ENCODE measurements at places on chromosomes 1 and 21. TPM values are rescaled to one million over a fixed set of nuclear protein-coding genes. Genes with fewer than 3 reads are reported as not detected.

DNA sequence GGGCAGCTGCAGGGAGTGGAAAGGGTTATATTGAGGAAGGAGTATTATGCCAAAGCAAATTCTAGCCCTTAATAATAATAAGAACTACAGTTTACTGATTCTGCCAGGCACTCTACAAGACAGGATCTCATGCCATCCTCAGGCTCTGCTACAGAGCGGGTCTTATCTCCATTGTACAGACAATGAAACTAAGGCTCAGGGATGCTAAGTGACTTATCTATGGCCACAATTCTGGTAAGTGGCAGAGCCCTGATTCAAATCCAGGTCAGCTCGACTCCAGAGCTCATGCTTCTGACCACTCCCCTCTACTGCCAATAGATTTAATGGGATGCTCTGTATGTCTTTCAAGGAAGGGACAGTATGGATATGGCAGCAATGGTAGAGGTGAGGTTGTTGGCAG is 146.1 kb upstream of the CD34 start:
- H3K27ac ChIP-seq, result no peak overlapping the region
- no peaks in the 10 kb centered on the region for H3K36me3 ChIP-seq
- no peak for DNase-seq
- H3K4me3 ChIP-seq, result no peak overlapping the region

GRCh38 chr1:218363141-218363540 is 18.0 kb downstream of the TGFB2 start:
- no peaks in the 10 kb centered on the region for H3K27me3 ChIP-seq
- H3K36me3 ChIP-seq, result no peaks in the 10 kb centered on the region
- no peak for DNase-seq
- H3K4me1 ChIP-seq, result no peaks in the 10 kb centered on the region

GRCh38 chr21:34545079-34545884 is 33.3 kb upstream of the KCNE1 start:
- H3K4me3 ChIP-seq, result no peak overlapping the region
- no peaks in the 10 kb centered on the region for H3K36me3 ChIP-seq
- no peak overlapping the region for H3K27ac ChIP-seq
- no peak for DNase-seq

DNA sequence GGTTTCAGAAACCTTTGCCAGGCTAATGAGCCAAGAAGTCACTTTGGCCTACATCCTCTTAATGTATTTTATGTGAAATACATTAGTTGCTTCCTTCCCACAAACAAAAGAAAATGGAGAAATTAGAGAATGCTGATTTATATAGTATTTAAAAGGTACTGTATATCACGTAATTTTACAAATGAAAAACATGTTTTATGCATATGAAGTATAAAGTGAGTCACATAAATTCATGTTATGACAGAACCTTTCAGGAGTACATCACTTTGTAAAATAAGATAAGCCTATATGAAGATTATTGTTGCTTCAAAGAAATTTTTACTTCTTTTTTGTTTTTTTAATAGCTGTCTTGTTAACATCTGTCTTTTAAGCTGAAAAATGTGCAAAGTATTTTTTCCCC is 4.6 kb downstream of the DR1 start:
- no peak overlapping the region for H3K4me3 ChIP-seq
- no peaks in the 10 kb centered on the region for H3K27me3 ChIP-seq
- DNase-seq, result no peak
- peaks cover 38% of the 10 kb centered on the region for H3K4me1 ChIP-seq

ITLN2 gene
- not detected for total RNA-seq

OR2L13 gene
- total RNA-seq, result not detected
